RWPE1 (cell line): ENCODE measurements at places on chromosomes 13 and 19.

DNA sequence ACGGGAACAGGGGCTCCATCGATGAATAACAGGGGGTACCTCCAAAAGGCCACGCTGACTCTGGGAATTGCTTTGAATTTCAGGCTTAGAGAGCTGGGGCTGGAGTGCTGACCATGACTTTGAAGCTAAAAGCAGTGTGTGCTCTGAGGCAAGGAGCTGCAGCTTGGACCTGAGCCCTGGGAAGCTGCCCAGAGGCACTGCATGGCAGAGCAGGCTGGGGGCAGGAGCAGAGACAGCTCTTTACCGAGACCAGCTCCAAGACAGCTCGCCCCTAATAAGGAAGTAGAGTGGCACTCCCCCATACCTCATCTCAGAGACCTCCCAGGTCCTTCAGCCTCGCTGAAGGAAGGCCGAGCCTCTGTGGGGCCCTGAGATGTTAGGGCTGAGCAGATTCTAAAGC lies 200.2 kb downstream of the COL4A1 start:
- no peak for DNase-seq

- DNase-seq, result peak; percentile 47
These were observed 536 bp downstream of the UBA2 start for GRCh38 chr19:34428549-34429285.

DNA sequence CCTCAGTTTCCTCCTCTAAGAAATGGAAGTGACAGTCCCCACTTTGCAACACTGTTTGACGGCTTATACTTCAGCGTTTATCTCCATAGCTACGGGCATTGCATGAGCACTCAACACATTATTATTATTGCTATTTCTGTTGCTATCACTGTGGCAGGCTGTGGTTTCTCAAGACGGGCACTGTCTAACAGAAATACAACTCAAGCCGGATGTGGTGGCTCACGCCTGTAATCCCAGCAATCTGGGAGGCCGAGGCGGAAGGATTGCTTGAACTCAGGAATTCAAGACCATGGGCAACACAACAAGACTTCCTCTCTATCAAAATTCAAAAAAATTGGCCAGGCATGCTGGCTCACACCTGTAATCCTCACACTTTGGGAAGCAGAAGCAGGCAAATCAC lies 4.9 kb upstream of the ZSWIM4 start:
- no peak for DNase-seq

GRCh38 chr19:53953383-53953782 lies 9.4 kb upstream of the CACNG8 start:
- DNase-seq, result no peak

GRCh38 chr13:67015976-67016600 lies 214.0 kb downstream of the PCDH9 start:
- no peak for DNase-seq
